Activated T-helper 1 cell treated with Interleukin-2 at 50 U/mL for 16 hours (primary cell): ENCODE measurements at places on chromosomes 7 and 10.

GRCh38 chr7:51255536-51256208 is 60.9 kb downstream of the COBL start:
- DNase-seq: no peak

- DNase-seq: no peak
Measured at GRCh38 chr10:130777507-130778165, 533.9 kb downstream of the TCERG1L start.

GRCh38 chr7:74726309-74727101 is 47.3 kb upstream of the NCF1 start:
- DNase-seq: no peak

DNA sequence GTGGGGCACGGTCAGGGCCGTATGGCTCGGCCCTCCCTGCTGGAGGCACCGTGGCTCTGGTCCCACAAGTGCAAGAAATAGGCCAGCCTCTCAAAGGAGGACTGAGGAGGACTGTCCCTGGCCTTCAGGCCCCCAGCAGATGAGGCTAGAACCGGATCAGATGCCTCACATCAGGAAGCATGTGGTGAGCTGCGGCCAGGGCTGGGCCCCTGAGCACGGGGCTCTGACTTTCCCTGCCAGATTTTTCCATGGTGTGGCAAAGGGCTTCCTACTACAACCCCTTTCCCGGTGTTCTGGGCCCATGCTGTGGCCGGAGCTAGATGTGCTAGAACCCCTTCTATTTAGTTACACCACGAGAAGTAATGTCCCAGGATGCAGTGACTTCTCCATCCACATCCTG is 100.4 kb downstream of the TCERG1L start:
- no peak for DNase-seq

DNA sequence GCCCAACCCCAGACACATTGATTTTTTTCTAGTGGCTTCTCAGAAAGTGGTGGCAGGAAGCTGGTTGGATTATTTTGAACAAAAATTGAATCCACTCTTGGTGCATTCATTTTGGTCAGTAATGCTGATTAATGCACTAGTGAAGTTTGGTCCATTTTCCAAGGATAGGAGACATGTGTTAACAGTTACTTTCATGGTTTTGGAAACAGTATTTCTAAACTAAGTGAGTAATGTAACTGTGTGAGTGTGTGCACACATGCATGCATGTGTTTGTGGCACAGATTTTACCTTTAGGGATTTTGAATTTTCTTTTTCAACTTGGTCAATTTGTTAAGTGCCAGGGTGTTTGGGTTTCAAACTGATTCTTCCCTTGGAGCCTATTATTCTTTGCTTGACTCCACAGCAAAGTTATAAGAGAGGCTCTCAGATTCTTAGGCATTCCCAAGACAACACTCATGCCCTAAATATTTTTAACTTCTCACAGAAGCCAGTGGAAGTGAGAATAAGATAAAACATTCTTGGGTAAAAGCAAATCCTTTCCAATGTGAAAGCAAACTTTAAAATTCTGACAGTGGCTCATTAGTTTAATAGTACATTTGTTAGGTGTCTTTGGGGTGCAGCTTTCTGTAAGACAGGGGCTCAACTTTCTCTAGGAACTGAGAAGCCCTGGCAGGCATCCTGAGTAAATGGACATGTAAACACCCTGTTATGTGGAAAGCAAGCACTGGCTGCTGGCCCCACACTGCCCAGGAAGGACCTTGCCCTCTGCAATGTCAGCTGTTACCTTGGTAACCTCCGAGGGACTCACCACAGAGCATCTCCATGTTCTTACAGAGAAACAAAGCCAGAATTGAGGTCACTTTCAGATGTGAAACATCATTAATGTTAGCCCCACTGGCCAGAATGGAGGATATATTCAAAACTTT is 68.4 kb downstream of the ASAH2B start:
- DNase-seq: no peak

DNA sequence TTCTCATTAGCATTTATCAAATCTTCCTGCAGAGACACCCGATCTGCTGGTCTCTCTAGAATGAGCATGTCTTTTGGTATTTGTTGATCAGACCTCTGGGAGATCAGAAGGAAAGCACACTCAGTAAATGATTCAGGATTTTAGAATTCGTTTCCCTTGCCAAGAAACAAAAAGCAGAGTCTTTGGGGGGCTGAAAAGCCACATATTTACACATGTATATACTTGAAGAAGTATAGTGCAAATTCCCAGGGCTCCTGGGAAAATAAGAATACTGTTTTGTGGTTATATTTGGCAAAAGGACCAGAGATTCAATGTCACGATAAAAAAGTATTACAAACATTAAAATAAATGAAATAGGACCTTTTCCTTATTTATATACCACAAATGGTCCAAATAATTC is 100.2 kb downstream of the AGMO start:
- no peak for DNase-seq

- DNase-seq: no peak
Measured at GRCh38 chr7:101823096-101823495, 5.7 kb downstream of the CUX1 start.

DNA sequence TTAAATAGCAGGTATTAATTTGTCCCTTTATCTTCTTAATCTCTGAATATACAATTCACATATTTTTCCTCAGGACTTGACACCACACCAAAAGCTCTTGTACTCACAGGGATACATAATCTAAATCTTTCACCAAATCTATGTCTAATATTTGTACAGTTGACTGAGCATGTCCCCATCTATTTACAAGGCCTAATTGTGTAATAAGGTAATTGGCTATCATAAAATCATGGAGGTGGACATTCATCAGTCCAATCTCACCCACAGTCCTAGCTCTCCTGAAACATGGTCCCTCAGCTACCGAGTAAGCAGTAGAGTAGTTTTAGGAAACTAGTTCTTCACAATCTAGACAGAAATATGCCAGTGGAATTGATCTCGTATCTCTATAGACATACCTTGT is 30.3 kb upstream of the EGFR start:
- no peak for DNase-seq

GRCh38 chr10:11373717-11374171 is 237.7 kb downstream of the USP6NL start:
- no peak for DNase-seq

DNA sequence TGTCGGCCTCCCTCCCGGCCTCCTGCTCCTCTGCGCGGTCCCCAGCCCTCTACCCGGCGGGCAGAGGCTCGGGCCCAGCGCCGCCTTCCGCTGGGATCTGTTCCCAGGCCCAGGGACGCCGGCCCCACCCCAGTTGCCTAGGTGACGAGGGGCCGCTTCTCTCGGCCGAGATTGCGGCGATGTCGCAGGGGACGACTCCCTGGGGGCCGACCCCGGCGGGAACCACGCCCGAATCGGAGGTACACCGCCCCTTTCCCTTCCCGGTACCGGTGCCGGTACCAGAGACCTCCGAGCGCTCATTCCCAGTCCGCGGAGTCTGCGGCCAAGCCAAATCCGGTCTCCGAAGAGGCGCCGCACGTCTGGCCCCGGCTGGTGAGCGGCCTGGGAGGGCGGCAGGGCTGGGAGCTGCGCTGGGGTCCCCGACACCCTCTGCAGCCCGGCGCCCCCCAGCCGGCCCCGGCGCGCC is at the start of gene CABCOCO1:
Gene CABCOCO1, plus strand, starts transcription at position 136 of the 466 bp plus-strand sequence. Its CDS starts 44 bp downstream, at position 180.
- no peak for DNase-seq

DNA sequence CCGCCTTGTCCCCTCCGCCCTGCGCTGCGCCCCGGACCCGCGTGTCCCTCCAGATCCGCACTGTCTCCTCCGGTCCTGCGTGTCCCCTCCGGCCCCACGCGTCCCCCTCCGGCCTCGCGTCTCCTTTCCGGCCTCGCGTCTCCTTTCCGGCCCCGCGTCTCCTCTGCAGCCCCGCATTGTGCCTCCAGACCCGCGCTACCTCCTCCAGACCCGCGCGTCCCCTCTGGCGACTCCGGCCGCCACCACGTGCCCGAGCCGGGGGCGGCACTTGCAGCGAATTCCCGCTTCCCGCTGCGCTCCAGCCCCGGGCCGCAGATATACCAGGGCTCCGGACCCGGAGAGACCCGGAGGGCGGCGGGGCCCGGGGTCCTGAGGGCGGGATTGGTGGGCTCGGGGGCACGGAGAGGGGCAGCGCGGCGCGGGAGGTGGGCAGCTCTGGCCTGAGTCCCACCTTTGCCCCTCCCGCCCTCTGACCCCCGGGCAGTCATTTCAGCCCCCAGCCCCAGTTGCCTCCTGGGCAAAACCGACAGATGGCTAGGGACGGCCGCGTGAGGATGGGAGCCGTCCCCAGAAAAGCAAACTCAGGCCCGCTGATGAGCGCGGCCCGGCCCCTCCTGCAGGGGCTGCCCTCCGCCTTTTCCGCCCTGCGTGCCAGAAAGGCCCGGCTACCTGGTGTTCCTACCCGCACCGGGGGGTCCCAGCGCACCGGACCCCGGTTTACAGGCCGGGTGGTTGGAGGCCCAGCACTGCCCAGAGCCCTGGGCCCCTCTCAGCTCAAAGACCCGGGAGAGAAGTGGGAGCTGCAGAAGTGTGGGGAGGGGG is 56.5 kb downstream of the RBM17 start:
- DNase-seq: no peak

- DNase-seq: no peak
Measured at GRCh38 chr10:125190414-125190813, 30.1 kb upstream of the CTBP2 start.

- no peak for DNase-seq
Measured at GRCh38 chr10:121133901-121134300, 282.7 kb downstream of the WDR11 start.

- DNase-seq: no peak
Measured at GRCh38 chr7:111672901-111673300, 110.6 kb upstream of the IMMP2L start.

- DNase-seq: no peak
Measured at GRCh38 chr10:61323726-61324125, 129.5 kb downstream of the TMEM26 start.

DNA sequence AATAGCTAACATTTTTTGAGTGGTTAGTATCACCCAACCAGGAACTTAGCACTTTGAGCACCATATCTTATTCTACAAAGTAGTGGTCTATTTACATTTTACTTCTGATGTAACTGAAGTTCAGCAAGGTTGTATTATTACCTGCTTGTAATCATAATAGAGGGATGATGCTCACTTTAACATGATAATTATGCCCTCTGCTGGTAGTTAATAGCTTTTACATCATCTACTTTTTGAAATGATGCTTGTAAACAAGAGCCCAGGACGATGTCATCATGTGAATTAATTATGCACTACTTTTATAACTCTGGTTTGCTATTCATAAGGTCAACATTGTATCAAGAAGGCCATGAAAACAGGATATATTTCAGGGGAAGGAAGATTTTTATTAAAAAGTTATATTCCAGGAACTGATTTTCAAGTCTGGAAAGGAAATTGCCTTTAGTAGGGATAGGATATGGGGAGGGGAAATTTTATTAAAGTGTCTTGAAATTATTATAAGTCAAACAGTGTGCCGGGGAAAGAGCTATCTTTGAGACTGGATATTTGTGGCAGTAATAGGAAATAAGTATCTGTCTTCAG is 80.3 kb upstream of the SCIN start:
- DNase-seq: no peak

DNA sequence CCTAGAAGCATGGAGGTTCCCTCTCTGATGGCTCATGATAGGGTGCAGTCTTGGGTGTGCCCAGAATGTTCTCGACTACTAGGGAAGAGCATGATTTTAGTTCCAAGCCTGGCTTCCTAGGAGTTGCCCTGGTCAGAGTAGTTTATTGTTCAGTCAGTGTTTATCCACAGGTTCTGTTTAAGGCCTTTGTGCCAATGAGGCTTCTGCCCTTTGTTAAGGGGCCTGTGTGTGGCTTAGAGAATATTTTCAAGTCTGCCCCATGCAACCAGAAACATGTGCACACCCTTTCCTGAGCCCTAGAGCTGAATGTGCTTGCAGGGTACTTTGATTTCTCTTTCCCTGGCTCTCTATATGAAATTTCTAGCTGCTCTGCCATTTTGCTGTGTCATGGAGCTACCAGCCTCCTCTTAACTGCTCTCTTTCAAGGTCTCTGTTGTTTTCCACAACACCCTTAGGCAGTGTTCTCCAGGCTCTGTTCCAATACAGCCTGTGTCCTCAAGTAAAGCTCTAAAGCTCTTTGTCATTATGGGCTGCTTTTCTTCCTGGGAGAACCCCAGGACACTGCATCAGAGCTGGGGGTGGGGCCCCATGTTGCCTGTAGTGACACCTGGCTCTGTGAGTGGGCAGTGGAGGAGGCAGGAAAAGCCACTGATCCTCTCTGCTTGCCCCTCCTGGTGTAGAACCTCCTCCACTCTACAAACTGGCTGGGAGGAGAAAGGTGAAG is 34.1 kb upstream of the TSPAN33 start:
- no peak for DNase-seq

DNA sequence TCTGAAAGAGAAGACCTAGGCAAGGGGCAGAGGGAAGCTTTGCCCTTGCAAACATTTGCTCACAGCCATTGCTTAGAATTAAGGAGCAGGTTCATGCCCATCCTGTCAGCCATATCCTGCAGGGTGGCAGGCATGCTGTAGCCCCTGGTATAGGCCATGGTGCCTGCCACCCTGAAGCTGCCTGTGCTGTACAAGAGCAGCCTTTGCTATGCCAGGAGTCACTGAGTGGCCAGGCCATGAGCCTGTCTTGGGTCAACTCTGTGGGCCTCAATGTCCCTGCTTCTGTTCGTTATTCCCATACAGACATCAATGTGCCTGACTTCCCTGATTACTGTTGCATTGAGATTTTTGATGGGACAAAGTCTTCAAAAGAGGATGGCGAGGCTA is 368 bp upstream of the SVOPL start:
- no peak for DNase-seq

GRCh38 chr7:143384148-143384547 is 3.0 kb downstream of the ZYX start:
- no peak for DNase-seq

- DNase-seq: no peak
Measured at GRCh38 chr7:39967406-39968161, 17.5 kb downstream of the CDK13 start.

DNA sequence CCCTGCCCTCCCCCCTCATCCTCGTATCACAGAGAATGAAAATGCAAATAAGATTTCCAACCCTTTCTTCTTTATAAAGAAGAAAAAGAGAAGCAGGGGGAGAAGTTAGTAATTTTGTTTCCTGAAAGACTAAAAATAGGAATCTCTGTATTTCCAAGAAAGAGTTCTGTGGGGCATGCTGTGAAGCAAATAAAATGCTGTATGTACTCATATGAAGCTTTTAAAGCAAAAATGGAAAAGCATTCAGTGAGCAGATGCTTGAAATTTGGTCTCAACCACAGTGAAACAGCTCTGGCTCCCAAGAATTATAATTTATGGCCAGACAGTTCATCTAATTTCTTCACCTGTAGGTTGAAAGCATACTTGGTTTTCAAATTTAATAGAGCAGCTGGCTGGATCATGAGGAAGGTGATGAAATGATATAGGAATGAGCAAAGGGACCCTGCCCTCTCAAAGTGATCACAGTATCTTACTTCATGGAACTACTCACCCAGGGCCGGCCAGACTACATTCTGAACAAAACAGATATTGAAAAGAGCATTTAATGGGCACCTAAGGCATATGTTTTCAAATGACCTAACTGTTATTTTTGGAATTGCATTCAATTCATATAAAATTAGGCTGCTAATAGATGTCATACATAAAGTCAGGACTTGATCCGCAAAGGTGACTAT is 31.4 kb downstream of the SVIL start:
- DNase-seq: no peak

GRCh38 chr10:31147210-31147608 is 115.5 kb upstream of the ZNF438 start:
- no peak for DNase-seq

GRCh38 chr7:38339953-38340819 is 66.8 kb upstream of the TARP start:
- DNase-seq: no peak
